Breast epithelium (tissue), 4 donors: ENCODE measurements at places on chromosomes 5 and 9.

GRCh38 chr9:16532272-16532671 lies 338.2 kb downstream of the BNC2 start:
- no peak for DNase-seq

- DNase-seq, result no peak
Observed at GRCh38 chr5:56513141-56513540, 280.0 kb upstream of the ANKRD55 start.

DNA sequence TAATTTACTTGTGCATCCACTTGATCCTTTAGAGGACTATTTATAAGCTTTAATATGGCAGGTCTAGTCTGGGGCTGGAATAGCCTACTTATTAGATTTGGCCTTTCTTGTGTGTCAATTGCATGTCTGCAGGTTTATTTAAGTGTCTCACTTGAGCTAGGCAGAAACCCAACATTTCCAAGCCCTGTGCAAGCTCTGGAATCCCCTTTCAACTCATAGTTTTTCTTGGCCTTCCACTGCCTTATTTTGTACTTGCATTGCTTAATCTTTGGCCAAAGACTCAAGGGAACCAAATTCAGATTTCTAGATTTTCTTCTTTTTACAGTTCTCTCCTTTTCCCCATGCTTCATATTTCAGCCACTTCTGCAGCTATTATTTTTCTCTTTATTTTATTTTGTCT lies 102.4 kb upstream of the RFX3 start:
- no peak for DNase-seq

DNA sequence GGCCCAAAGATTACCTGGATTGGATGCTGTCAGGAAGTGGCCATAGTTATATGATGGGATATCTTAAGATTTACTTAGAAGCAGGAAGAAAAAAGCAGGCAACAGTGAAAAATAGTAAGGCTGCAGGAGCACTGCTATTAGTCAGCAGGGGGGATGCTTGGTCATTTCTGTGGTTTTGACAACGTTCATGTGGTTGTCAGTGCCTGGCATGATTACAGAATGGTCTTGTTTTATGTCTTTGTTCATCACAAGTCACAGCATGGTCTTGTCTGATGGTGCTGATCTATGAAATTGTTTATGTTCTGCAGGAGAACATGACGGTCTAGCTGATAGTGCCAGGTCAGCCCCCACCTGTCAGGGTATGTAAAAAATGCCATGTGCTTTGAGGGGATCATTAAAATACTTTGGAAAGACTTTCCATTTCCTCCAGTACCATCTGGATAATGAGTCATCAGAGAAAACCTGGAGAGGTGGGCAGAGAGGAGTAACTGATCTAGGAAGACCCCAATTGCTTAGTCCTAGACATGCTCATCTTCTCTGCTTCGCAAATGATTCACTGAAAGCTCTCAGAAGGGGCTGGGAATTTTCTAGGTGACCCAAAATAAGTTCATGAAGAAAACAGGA lies 48.5 kb downstream of the PLGRKT start:
- no peak for DNase-seq

- DNase-seq, result no peak
Observed at GRCh38 chr9:108437656-108438055, 418.1 kb downstream of the ACTL7B start.

DNA sequence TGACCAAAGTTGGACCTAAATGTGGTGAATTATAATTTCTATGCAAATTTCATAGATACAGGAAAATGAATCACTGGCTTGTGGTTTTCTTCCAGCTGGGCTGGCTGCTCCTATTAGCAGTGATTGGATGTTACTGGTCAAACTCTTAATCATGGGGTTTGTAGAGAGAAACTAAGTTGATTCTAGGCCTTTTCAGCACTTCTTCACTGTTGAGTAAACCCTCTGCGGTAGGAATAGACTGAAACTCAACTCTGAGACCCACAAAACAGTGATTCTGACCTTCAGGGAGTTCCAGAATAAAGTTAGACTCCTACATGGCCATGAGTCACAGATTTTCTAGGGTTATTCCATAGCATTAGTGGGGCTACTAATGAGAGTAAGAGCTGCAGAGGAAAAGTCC lies 47.9 kb upstream of the FKTN start:
- no peak for DNase-seq

DNA sequence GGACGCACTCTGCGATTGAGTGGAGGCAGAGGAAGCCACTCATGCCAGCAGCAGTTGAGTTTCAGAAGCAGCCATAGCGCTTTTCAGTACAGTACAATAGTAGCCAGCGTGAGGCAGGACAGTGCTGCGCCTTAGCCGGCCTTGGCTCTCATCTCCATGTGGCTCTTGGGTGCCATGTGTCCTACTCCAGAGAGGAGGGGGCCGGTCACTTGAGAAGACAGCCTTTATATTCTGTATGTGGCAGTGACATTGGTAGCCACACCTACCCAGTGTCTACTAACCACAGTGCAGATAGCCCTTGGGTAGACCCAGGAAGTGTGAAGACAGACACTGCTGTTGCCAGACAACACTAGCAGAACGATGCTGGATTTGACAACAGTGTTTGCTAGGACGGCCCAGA lies 42.3 kb downstream of the FAM78A start:
- DNase-seq, result no peak
